Nephron progenitor cell (in vitro differentiated cells): ENCODE measurements at places on chromosomes 11 and 22.

GRCh38 chr22:43988116-43988820 lies 33.0 kb downstream of the SAMM50 start:
- DNase-seq = peak; percentile 15

DNA sequence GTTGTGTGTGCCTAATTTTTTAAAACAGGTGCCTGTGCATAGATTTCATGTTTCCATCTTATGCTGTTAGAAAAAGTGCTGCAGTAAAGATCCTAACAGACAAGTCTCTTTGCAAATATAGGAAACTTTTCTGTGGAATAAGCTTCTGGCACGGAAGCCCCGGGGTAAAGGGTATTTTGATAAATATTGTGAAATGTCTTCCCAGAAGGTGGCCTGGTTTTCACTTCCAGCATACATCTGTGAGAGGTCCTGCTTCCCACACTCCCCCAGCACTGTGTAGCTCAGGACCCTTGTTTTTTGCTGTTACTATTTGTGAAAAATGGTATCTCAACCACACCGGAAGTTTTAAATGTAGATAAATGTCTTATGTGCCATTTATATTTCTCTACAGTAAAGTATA lies 14.5 kb downstream of the ST3GAL4 start:
- no peak for DNase-seq

DNA sequence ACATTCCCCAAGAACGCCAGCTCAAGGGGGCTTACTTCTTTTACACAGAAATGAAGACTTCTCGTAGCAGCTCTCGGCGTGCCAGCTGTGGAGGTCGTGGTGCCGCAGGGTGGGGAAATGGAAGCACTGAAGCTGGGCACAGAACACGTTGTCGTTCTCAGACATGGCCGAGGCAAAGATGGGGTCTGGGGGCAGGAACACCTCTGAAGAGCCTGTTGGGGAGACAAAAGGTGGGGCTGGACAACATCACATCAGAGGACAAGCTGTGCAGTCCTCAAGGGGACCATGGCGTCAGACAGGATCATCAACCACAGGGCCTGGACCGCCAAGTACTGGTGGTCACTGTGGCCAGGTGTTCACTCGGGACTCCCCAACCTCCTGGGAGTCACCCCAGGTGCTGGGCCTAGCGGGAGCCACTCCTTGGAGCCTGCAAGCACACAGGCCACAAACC lies 65.2 kb downstream of the DGCR2 start:
- no peak for DNase-seq

DNA sequence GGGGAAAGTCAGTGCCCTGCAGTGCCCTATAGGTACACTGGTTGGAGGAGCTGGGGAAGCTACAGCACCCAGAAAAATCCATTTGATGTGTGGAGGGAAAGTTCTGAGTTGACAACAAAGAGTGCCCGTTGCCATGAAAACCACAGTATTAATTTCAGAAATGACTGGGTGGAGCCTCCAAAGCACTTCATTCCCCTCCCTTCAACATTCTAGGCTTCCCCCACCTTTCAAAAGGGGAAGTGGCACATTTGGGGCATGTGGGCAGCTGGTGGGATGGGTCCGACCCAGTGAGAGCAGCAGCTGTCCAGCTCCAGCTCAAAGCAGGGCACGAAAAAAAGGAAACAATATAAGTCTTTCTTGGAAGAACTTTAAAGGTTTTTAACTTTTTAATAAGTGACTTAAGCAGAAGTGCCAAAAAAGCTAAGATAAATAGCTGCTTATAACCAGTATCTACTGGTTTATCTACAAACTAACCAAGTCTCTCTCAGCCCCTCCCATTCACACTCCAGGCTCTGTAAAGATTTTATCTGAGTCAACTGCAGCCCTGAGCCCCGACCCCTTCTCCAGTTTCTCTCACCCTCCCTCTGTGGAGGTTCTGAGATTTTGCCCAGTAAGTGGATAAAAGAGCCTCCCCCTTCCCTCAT lies 9.0 kb upstream of the AHNAK start:
- DNase-seq = no peak
